ENCODE measurements at places on chromosomes 2 and 18.

DNA sequence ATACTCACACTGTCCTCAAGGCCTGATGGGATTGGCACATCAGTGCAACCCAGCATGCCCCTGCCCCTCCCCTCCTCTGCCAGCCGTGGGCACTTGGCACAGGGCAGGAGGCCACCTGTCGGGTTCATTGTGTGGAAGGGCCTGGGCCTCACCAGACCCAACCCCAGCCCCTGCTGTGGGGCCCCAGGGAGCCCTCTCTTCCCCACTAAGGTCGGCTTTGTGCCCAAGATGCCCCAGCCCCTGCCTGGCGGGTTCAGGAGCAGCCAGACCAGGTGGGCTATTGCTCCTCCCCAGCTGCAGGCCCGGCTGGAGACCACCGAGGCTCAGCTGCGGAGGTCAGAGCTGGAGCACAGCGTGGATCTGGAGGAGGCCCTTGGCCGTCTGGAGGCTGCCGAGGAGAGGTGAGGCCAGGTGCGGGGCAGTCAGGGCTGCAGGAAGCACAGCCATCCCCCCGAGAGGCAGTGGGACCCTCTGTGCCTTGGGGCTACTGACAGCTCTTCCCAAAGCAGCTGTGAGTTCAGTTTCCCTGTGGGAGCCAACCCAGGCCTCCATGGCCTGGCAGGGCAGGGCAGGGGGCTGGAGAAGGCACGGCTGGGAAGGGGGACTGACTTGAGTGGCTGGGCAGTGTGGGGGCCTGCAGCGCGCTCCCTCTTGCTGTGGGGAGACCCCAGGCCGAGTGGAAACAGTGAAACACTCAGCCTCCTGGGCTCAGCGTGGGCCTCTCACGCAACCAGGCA is 16.3 kb downstream of the CROCC2 start:
- DNase-seq = no peak

GRCh38 chr18:27887287-27887686 is 289.6 kb downstream of the CDH2 start:
- no peak for DNase-seq

DNA sequence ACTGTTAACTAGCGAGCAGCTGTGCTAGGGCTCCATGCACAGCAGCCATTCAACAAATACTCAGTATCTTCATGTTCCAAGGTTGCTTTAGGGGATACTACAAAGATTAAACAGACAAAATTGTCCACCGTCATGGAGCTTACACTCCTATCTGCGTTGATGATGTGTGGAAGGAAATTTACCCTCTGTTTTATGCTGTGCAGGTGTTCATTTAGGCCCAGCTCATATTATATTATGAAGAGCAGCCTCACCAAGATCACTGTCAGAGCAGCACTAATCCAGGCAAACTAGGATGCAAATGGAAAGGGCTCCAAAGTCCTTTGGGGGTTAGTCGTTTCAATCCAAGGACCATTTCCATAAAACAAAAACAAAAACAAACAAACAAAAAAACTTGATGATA is 13.4 kb upstream of the WIPF1 start:
- DNase-seq = no peak

DNA sequence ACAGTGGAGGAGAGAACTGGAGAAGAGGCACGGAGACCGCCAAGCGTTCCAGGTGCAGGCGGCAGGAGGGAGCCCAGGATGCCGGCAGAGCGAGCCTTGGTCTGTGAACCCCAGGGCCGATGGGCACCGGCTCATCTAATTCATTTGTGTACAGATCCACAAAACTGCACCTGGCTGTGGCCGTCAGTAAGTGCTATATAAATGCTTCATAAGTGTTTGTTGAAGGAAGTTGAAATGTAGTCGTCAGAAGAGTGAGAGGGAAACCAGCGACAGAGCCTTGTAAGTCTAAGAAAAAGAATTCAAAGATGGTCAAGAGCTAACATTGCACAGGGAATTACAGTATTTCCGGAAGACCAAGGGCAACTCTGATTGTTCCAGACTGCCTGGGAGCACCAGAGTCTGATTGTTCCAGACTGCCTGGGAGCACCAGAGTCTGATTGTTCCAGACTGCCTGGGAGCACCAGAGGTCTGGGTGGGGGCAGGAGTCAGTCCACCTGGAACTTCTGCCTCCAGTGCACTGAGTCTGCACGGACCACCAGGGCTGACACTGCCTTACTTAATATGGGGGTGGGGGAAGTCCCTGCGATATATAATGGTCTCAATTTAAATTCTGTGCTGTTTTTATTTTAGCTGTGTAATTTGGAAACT is 112.3 kb downstream of the BCL2 start:
- DNase-seq = peak; percentile 27

DNA sequence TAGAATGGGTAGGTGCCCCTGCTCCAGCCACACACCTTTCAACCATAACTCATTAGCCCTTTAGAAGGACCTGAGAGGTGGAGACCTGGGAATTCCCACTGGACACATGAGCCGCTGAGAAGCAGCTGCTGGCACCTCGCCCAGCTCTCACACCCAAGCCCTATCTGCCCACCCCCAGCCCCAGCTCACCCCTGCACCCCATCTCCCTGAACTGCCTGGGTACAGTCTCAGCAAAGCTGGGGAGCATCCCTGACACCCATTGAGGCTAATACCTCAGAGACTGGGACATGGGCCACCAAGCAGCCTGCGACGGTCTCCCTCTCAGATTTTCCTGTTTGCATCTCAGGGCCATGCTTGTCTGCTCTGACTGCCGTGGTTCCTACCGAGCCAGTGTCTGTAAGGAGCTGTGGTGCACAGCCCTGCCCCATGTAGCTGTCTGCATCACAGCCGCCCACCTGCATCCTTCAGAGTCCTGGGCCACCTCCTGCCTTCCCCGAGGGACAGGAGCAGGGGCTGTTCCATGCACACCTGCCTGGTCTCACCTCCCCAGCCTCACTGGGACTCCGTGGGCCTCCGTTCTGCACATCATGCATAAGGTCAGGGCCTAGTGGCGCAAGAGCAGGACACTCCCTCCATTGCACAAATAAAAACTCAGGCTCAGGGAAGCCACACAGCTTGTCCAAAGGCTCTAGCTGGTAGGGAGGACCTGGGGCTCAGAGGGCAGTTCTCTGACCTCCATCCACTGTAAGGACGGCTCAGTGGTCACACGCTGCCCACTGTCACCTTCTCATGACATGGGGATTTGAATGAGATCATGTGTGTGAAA is 90.0 kb downstream of the SEPTIN10 start:
- no peak for DNase-seq

Data from NCI-H524 (cell line).